ENCODE measurements at places on chromosomes 7 and 10.

DNA sequence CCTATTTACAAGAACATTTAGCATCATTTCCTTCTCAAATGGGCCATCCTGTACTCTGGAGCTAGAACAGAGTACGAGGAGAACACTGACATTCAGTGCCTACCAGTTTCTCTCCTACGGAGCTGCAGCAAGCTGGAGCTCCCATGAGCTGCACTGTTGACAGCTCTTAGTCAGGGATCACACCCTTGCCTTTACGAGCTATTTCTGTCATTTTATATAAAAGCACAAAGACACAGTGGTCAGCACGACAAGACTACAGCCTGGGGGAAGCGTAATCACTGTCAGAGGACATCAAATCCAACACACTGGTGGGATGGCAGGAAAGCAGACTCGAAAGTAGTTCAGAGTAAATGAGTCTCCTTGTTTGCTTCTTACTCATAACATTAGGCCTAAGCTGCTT lies 2.7 kb downstream of the CDCA7L start:
- no peak for DNase-seq

- DNase-seq = peak; percentile 14
These were observed 25.6 kb downstream of the TMEM196 start for GRCh38 chr7:19747740-19748339.

DNA sequence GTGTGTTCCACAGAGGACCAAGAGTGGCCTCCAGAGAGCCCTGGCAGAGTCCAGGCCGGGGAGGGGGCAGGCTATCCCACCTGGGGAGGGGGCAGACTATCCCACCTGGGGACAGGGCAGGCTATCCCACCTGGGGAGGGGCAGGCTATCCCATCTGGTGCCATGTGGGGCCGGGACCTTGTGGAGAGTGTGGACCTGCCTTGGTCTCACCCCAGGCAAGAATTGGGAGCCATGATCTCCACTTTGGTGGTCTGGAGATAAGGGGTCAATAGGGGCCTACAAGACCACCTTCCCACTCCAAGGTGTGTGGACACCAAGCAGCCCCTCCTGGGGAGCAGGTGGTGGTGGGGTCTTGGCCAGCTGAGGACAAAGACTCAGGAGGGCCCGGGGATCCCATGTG lies 138.2 kb downstream of the EBF3 start:
- no peak for DNase-seq

DNA sequence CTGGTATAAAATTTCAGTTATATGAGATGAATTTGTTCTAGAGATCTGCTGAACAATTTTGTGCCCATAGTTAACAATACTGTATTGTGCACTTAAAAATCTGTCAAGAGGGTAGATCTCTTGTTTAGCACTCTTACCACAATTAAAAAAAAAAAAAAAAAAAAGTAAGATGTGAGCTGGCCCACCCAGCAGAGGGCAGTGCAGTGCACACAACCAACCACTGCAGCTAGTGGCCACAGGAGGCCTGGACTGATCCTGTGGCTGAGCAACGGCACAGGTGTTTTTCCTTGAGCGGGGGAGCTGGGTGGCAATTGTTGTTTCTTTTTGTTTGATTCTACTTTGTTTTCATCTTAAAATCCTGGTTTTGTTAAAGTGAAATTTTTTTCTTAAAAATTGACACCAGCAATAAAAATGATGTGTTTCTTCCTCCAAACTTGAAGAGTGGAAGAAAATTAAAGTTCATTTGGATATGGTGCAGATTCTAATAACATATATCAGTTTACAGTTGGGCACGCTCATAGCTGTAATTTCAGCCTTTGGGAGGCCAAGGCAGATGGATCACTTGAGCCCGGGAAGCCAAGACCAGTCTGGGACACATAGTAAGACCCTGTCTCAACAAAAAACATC lies 171.1 kb upstream of the TBX20 start:
- DNase-seq = peak; percentile 66

GRCh38 chr10:60480865-60481563 lies 91.3 kb upstream of the ANK3 start:
- DNase-seq = no peak

- peak; percentile 14 for DNase-seq
These were observed 136.5 kb upstream of the ETV1 start for GRCh38 chr7:14125998-14126397.

DNA sequence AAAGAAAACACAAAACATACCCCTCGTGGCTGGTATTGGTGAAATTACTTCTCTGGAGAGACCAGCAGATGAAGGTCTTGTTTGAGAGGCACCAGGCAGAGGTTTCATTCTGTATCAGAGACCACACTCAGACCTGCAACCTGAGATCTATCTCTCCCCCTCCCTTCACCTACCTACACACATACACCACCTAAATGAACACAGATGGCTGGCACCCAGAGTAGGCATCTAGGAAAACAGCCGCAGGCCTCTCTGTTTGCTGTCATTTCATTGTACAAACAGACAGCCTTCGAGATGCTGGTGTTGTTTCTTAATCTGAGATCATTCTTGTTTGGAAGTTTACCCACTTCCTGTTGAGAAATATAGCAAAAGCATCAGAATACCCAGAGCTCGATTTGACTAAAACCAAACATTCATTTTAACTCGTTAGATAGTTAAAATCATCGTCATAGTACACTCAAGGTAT lies 173.9 kb upstream of the SLC25A13 start:
- no peak for DNase-seq

- DNase-seq = no peak
These were observed 123.8 kb downstream of the SLC25A13 start for GRCh38 chr7:96198047-96198636.

DNA sequence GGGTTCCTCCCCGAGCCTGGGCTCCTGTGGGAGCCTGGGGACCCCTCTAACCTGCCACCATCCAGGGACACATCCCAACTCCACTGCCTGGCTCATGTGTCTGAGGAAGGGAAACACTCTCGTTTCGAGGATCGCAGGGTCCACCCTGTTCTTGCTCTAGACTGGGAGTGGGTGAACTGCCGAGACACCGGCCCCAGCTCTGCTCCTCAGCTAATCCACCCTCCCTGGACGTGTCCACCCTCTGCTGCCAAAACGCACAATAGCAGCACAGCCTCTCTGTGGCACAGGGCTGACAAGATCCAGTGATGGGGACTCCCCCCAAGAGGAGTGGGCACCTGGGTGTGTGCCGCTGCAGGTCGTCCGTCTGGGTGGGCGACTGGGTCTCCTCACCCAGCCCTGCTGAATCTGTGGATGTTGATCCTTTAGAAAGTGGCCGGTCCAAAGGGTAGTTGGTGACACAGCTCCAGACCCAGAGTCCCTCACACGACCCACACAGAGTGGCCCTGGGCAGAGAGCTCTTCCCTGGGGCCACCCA lies 65.2 kb upstream of the FAM20C start:
- no peak for DNase-seq

DNA sequence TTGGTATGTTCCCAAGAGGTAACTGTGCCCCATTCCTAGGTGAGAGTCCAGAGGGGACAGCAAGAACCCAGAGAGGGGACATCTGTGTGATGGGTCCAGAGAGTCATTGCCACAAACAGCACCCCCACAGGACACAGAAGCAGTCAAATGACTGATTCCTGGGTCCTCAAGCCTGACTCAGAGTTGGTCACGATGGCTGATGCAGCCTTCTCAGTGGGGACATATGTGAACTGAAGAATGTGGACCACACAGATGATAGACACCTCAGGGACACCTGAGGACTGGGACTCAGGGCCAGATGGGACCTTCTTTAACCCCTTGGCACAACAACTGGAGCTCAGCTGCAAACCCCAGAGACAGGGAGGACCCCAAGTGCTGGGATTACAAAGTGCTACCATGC lies 96.5 kb downstream of the STRA8 start:
- no peak for DNase-seq

DNA sequence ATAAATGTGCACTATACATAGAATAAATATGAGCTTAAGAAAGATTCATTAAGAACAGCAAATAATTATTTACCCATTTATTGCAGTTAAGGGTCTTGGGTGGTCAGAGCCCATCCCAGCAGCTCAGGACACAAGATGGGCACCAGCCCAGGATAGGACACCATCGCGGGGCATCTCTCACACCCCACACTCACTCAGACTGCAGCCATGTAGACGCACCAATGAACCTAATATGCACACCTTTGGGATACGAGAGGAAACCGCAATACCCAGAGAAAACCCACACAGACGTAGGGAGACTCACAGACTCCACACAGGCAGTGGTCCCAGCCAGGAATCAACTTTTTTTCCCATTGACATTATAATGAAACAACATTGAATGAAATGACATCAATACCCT lies 36.0 kb downstream of the CARD11 start:
- no peak for DNase-seq

DNA sequence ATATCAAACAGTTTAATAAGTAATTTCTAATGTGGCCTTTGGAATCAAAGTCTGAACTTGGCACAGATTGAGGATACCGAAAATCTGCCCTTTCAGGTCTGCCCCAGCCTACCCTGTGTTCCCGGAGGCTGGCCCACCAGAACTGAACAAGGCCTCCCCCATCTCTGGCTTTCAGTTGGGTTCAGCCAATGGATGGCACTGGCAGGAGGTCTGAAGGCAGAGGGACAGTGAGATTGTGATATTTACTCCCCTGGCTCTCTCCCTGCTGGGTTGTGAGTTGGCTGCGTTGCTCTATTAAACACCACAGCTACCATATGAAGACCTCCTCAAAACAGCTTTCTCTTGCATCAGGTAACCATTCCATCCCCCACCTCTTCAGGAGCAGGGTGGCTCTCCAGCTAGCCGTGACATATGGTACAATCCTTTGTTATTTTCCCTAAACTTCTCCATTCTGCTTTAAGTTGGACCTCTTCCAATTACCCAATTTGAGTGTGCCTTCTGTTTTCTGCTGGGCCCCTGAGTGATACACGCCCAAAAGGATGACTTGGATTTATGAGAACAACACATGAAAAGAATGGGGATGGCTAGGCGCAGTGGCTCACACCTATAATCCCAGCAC lies 28.1 kb downstream of the DNMBP start:
- no peak for DNase-seq

- DNase-seq = no peak
These were observed 55.4 kb downstream of the CRPPA start for GRCh38 chr7:16365952-16366351.

DNA sequence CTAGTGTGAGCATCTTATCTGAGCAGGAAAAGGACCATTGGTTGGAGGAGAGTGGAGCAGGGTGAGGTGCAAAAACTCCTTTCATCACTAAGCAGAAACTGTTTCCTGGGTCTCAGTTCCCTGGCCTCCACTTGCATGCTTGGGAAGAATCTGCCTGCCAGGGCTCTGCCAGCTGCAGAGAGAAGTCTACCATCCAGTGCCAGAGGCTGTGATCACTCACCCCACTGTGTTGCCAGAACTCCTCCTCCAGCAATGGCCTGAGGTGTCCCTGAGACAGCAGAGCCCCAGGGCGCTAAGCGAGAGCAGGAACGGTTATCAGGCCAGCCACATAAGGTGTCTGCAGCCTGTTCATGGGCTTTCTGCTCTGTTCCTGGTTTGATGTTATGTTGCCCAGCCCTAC lies 991.4 kb downstream of the CCSER2 start:
- no peak for DNase-seq

DNA sequence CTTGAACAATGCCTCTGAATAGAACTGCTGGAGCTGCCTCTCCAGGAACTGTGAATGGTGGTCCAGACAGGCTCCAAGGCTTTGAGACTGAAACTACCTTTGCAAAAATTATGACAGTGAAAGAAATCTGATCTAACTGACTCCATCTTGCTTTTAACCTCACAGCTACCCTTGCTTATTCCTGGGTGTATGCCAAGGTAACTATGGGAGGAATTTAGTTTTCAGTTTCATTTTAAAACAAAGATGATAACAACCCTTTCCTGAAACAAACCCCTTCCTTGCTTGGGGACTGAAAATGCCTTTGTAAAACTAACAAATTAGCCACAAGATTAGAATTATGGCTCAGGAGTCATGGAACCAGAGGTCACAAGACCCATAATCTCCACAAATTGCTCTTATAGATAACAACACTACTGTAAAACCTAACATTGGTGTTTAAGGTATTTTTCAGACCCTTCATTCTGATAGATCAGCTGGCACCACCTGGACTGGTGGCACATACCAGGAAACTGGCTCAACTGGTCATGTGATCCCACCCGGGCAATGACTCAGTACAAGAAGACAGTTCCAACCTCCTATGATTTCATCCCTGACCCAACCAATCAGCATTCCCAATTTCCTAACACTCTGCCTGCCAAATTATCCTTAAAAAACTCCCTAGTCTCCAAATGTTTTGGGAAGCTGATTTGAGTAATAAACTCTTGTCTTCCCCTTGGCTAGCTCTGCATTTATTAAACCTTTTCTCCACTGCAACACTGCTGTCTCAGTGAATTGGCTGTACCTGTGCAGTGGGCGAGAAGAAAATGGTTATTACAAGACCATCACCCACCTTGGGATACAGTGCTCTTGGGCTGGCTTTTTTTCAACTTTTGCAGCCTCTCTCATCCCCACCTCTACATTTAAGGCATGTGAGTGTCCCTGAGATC lies 608.1 kb downstream of the TYW1 start:
- no peak for DNase-seq

GRCh38 chr7:1592299-1592871 lies 22.6 kb upstream of the PSMG3 start:
- DNase-seq = no peak

DNA sequence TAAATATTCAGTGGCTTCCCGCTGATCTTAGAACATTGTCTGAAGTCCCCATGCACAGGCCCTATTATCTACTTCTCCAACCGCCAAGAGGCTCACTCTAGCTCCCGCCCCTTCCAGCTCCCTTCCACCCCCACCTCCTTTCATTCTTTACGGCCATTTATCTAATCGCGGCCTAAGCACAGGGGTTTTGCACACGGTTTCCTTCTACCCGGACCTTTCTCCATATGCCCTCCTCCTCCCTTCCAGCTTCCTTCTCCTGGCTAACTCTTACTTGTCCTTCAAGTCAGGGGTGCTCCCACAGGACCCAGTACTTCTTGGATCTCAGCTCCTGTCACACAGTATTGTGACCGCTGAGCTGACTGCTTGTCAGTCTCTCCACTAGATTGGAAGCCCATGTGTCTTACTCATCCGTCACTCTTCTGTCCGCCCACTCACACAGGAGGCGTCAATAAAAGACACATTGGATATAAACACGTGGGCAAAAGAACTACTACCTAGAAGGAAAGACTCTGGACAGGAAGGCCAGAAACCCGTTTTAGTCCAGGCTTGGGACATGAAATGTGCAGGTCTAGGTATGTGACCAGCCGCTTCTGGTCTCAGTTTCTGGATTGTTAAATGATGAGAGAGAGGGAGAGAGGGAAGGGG lies 20.2 kb upstream of the HPS1 start:
- DNase-seq = no peak

DNA sequence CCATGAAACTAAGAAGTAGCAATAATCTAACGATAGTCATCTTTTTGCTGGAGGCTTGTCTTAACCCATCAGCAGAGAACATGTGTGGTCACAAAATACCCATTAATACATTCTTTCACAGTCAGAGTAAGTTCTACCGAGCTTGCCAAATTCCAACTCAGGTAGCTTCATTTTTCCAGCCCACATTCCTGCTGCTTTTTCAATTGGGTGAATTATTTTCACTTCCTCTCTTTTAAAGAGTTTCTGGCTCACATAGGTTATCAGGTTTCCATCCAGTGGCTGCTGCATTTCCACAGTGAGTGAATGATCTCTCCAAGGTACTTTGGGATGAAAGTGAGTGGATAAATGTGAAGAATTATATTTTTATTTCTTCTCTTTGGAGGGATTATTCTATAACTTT lies 233.1 kb downstream of the SEMA3E start:
- no peak for DNase-seq
